ENCODE measurements at places on chromosomes 12 and 14.

- no peak for DNase-seq
Observed at GRCh38 chr12:33770652-33771051, 251.6 kb upstream of the ALG10 start.

DNA sequence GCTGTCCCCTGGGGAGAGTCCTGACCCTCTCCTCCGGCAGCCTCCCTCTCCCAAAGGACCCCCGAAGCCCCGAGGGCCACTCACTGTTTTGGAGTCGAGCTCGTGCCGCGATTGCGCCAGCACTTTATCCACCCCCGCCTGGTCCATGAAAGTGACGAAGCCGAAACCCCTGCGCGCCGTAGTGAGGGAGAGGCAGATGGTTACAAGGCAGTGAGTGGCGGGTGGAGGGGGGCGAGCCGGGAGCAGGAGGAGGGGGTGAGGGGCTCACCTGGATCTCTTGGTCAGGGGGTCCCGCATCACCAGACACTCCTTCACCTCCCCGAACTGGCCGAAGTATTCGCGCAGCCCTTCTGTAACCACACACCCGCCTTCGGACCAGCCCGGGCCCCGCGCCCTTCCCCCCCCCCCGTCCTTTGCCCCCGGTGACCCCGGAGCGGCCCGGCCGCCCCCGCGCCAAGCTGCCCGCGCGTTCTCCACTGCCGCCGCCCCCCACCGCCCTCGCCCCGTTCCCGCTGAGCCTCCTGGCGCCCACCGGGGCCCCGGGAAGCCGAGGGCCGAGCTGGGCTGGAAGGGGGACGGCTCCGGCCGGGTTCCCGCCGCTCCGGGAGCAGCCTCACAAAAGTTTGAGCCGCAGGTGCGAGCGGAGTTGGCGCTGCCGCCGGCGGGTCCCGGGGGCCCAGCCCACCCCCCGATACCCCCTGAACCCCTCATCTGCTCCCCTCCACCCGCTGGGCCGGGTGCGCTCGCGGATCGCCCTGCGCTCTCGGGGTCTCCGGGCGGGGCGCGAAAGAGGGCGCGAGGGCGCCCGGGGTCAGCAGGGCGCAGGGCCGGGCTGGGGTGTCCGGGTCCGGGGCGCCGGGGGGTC lies 808 bp downstream of the MSI1 start:
- DNase-seq, result no peak

- no peak for DNase-seq
Observed at GRCh38 chr14:54117396-54117795, 160.8 kb upstream of the BMP4 start.

- DNase-seq, result no peak
Observed at GRCh38 chr12:100267603-100268281, 765 bp downstream of the SCYL2 start.

DNA sequence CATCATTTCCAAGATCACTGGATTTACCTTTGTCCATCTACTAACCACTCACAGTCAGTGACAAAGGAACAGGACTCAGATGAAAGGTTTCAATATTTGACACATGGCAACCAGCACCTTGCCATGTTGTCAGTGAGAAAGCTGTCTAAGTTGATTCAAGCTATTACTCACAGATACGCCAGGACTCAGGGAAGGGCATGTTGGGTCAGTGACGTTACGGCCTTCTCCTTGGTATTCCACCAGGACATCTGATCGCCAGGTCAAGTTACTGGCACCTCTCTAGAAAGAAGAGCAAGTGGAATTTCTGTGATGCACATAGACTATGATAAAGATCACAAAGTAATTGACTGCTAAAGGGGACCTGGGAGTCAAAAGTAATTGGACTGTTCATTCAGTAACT lies 36.4 kb downstream of the GNS start:
- no peak for DNase-seq

DNA sequence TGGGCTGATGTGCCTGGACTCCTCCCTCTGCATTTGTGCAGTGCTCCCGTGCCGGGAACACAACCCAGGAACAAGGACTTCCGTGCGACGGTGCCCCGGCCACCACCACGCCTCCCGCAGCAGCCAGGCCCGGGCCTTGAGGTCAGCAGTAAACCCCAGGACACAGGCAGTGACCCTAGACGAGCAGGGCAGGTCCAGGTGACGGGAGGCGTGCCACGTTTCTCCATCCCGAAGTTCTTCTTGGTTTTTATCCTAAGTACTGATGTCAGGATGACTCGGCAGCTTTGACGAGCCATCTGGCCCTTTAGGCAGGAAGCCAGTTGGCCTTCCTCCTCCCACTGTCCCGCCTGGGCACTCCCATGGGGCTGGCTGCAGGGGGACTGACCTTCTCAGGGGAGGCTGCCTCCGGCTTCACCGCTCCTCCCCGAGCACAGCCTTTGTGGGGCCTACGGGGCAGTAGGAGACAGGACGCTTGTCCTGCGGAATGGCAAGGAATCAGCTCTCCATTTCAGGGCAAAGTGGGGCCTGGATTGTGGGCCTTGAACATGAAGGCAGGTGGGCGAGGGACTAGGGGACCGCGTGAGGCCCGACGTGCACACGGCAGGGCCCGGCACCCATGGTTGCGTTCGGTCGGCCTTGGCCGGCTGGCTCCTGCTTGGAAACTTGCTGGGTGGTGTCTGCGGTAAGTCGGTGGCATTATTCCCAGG lies 94.1 kb downstream of the FBXL14 start:
- no peak for DNase-seq

DNA sequence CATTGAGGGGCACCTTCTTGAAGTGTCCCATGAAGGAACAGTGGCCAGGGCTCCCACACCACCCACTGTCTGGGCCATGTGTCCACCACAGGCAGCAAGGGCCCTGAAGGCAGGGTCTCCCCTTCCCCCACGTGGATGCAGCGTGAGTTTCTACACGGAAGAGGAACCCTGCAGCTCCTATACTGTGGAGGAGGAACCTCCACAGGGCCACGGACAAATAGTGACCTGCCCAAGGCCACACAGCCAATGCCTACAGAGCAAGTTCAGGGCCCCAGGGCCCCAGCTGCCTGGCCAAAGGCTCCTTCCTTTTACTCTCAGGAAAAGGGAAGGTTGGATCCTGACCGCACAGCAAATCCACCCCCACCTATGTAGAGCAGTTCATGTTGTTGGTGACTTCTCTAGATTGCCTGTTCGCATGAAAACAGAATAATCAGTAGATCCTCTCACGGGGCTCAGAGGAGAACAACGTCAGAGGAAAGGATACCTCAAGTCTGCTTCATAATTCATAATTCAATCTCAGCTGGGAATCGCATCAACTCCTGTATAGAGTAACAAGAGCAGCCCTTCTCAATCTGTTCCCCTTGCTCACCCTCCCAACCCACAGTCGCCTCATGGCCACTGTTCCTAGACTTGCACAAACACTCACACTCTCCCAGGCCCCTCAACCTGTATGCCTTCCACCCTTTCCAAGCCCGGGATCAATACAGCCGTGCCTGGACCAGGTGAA lies 11.1 kb upstream of the KRT73 start:
- no peak for DNase-seq

DNA sequence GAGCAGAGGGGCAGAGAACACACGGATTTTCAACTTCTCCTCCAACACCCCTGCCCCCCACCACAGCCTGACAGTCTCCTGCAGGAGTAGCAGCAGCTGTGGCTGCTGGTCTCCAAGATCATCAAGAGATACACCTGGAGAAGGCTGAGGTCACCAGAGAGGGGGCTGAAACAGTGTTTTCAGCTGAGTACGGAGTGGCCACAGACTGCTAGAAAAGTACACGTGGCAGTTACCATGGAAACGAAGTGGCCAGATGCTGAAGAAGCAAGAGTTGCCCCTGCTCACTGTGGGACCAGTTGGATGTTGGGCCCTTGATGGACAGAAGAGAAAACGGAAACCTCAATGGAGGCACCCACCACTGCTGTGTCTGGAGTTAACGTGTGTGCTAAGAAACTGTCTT lies 4.9 kb upstream of the DIABLO start:
- no peak for DNase-seq

GRCh38 chr12:59699421-59700152 lies 103.8 kb downstream of the SLC16A7 start:
- no peak for DNase-seq

- DNase-seq, result no peak
Observed at GRCh38 chr12:120944645-120945217, 33.6 kb upstream of the HNF1A start.

DNA sequence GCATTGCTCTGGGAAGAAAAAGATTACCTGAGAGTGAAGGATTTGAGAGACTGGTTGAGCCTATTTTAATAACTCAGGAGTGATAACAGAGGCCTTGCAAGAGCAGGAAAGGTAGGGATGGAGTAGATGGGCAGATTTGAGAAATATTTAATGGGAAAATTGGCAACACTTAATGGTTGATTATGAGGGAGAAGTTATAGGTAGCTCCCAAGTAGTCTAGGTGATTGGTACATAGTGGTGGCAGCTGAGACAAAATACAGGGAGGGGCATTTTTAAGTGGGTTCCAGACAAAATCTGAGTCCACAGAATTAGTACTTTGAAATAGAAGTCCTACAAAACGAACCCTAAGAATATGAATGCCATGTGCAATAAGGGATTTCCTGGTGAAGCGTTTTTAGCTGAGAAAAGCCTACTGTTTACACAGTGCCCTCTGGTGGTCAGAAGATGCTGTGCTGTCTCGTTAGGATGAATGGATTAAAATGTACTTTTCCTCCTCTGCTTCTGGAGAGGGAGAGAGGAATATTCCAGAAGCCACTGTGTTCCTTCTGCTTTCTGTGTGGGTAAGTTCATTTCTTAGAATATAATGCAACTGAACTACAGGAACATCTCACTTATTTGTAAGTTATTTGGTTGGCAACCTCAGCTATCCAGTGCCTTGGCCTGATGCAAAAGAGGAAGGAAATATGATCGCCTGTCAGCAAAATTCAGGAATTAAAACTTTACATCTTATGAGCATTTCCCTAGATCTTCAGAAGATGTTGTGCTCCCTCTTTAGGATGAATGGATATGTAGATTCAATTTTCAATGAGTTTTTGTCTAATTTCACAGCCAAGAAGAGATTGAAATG lies 6.5 kb downstream of the ZBTB1 start:
- peak; percentile 58 for DNase-seq

- no peak for DNase-seq
Observed at GRCh38 chr12:19665121-19665900, 226.0 kb downstream of the AEBP2 start.

GRCh38 chr12:96054244-96054610 lies 18.8 kb upstream of the LTA4H start:
- no peak for DNase-seq

GRCh38 chr12:3299929-3300832 lies 190.8 kb upstream of the PRMT8 start:
- DNase-seq, result peak; percentile 78

DNA sequence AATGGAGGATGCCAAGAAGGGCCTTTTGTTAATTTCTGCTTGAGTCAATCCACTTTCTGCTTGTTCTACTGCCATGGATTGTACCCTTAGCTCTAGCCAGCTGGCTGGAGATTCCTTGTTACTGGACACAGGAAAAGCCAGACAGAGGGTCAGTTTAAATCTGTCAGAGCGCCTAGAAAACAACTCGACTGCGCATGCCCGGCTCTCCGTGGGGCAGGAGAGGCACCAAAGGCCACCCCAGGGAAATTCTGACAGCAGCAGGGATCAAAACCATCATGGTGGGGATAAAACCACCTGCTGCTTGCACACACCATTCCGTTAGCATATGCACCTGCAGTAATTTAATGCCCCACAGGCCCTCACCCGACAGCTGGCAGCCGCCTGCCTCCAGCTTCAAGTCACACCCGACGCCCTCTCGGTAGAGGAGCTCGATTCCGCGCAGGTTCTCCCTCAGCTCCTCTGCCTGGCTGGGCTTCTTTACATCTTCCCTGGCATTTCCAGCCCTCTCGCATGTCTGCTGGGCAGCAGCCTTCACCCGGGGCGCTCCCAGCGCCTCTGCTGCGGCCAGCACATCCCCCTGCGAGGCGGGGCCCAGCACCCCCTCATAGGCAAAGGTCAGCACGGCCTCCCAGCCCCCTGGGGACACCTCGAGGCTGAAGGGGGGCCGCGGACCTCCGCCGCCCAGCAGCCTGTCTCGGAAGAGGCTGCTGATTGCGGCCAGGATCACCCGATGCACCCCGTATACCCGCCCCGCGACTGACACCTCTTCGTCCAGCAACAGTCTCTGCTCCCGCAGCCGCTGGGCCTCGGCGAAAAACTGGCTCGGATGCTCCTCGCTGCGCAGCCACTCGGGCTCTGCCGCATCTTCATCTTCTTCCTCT lies 1.0 kb downstream of the KLHL33 start:
- DNase-seq, result no peak

GRCh38 chr12:52871291-52872039 lies 22.7 kb upstream of the KRT78 start:
- DNase-seq, result no peak

GRCh38 chr14:101828046-101828445 lies 66.5 kb downstream of the PPP2R5C start:
- DNase-seq, result no peak

DNA sequence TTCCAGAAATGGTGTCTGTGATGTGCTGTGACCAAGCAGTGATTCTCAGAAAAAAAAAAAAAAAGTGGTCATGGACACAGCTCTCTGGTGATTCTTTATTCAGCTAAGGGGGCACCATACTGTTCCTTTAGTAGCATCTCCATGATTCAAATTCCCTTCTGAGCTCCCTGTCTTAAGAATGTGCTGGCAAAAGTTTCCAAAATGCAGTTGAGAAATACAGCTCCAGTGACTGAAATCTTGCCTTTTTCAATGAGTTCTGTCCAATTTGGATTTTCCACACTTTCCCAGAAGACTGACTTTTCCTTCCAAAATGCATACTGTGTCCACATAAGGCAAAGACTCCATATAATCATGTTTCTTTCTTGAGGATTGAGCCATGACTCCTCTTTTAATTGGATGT lies 24.3 kb upstream of the CPM start:
- no peak for DNase-seq

DNA sequence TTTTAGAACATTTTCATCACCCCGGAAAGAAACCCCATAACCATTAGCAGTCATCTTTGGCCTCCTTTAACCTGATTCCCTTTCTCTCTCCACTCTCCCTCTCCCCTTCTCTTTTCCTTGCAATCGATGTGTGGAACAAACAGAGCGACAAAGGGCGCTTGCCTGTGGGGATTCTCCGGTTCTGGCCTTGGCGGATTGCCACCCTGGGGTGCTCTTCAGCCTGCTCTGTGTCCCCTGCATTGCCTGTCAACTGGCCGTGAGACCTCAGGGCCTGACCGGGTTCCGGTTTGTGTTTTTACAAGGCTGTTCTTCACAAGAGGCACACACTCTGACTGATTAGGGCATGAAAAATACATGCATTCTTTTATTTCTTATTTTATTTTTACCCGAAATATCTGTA lies 27.8 kb downstream of the LRTM2 start:
- no peak for DNase-seq

DNA sequence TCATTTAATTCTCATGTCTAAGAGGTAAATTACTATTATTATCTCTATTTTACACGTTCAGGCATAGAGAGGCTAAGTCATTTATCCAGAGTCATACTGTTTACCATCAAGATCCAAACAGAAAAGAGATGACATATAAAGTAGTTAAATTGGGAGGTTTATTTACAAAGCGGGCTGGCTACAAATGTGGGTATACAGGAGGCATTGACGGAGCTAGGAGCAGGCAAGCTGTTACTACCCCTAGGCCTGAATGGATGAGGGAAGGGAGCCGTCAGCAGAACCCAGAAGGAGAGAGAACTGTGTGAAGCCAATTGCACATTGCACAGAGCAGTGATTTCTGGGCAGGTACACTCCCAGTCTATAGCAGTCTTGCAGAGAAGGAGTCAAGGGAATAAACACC lies 39.8 kb downstream of the DACT1 start:
- peak; percentile 44 for DNase-seq

GRCh38 chr14:105204931-105205672 lies 24.0 kb upstream of the NUDT14 start:
- DNase-seq, result no peak

All from NCI-H1930 (cell line).